ENCODE measurements at places on chromosomes 5 and 9.

DNA sequence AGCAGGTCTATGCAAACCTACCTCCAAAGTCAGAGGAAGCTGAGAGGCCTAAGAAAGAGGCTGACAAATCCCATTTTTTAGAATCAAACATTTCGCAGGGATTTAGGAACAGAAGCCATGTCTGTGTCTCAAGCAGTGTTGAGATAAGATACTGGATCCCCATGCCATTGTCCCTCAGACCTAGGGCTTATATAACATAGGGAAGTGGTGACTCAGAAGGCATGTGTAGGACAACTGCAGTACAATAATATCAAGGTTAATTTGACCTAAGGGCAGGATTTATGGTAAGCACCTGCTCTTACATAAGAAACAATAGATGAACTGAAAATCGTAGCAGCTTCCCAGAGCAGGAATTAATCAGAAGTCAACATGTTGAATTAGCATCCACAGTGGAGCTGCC, 459.4 kb downstream of the ANXA1 start:
- DNase-seq, result no peak

- DNase-seq, result no peak
Measured at GRCh38 chr5:153895266-153895665, 143.4 kb downstream of the FAM114A2 start.

DNA sequence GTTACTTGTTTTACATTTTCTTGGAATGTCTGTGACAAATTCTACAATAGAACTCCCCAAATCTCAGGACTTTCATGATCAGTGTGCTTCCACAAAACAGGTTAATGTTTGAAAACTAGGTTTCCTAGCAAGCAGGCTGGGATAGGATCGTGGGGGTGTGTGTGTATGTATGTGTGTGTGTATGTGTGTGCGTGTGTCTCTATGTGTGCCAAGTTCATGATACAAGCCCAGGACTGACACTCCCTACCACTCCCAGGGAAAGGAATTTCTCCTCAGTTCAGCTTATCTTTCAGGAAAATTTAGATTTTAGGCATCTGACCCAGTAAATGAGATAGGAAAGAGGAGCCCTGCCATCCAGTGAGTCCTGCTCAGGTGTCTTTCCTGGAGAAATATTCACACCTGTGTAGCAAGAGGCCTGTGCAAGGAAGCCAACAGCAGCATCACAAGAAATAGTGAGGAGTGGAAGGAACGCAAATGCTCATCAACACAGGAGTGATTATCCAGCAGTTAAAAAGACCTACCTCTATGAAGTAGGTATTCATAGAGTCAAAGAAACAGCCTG, 13.8 kb upstream of the ABLIM3 start:
- no peak for DNase-seq

DNA sequence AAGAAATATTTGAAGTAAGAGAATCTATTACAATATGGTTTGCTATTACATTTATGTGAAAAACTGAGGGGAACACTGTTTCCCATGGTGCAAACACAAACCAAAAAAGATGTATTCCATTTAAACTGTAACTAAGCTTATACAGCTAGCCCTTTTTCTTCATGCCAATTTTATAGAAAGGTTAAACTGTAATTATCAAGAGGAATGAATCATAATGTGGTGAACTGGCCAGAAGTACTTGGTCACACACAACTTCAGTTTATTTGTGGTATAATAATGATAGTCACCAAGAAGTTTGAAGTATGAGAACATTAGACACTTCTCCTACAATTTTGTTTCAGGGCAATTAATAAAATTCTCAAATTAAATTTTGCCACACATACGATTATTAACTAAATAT, 177.9 kb downstream of the XRCC4 start:
- no peak for DNase-seq

DNA sequence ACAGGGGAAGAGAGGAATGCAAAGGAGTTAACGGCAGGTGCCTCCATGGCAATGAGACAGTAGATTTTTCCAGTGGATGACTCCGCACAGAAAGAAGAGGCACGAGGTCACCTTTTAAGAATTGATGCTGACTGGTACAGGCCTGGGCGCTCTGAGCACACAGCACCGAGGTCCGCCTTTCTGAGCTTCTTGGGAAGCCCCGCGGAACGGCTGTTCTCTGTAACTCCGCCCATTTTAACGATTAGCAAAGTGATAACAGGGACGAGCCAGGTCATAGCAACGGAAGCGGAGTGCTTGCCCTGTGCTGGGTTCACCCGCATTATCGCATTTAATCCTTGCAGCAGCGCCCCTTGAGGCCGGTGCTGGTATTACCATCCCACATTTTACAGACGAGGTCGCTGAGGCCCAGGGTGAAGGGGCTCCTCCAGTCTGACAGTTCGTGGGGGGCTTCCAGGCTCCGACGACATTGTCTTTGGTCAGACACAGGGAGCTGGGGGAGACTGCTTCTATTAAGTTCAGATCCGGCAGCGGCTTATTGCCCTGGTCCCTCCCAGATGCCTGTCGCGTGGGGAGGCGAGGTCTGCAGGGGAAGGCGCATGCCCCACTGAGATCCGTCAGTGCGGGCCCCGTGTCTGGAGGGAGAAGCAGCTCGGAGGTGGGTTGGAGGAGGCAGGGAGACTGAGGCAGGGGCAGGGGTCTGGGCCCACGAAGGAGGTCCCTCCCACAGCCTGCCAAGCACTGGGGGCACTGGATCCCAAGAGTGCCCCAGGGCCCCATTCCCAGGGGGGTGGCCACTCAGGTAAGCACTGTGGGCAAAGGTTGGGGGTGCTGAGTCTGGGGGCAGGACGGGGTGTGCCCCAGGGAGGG, 22.3 kb upstream of the HMCN2 start:
- DNase-seq, result peak; percentile 74

GRCh38 chr5:154444556-154445421, 1.0 kb upstream of the SAP30L start:
- peak; percentile 17 for DNase-seq

DNA sequence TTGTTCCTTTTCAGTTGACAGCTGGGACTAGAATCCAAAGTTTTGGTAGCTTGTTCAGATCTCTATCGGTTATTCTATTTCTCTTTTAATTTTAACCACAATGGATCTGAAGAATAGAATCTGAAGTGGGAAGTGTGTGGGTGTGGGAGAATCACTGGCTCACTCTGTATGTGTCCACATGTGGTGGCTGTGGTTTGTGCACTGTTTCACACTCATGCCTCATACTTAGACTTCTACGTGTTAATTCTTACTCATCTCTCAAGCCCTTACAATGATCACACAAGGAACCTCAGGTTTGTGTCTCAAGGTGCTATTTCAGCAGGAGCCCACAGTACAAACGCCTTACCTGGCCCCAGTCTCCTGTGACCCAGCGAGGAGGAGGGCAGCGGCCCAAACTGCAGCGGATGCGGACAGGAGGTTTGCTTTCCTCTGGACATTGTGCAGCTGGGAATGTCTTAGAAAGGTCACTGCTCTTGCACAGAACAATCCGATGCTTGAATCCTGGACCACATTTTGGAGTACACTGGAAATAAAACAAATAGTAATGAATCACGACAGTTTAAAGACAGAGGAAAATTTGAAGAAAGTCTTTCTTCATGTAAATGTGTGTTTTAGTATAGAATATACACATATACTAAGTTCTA, 309.1 kb downstream of the ADAMTS6 start:
- DNase-seq, result no peak

DNA sequence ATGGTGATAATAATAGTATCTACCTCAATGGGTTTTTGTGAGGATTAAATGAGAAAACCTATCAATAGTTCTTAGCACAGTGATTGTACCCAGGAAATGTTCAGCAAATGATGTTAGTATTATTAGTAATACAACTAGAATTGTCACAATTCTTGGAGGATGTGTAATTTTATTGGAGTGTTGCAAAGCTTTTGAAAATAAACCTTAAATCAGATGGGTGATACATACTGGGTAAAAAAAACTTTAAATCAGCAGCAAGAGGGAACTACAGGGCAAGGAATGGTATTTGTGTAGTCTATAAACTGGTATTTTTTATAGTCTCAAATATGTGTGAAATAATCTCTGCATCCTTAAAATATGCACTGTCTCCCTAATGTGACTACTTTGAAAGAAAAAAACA, 371.6 kb downstream of the PIK3R1 start:
- DNase-seq, result no peak

- DNase-seq, result no peak
Measured at GRCh38 chr5:9482381-9482780, 63.5 kb downstream of the SEMA5A start.

GRCh38 chr5:22844636-22845035, 8.5 kb downstream of the CDH12 start:
- DNase-seq, result no peak

DNA sequence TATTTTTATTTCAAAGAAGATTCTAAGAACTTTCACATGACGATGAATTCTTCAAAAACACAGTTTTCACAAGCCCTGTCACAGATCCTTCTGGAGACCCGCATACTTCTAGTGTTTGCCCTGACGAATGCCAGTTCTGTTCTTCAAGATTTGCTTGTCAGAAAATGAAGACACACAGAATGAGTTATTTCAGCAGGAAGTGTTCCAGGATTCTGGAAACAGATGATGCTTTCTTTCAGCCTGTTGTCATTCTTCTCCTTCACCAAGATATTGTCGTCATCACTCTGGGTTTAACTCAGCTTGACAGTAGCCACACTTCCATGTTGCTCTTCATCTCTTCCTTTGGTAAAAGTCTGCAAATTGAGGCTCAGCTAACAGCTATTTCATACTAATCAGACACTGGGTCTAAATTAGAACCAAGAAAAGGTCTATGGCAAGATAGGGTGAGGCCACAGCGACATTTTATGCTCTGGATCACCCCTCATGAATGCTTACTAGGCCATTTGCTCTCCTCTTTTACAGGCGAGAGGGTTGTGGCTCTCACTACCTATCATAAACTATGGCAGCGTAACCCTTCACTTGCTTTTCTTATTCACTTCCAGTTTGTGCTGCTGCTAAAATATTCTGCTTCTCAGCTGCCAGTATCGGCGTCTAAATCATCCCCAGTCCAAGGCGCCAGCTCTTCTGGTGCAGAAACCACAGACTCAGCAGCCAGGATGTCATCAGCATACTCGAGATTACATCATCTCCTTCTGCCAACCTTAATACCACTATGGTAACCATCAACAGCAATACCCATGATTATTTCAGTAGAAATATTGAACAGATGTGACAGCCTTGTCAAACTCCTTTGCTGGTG, 159.6 kb upstream of the TBCA start:
- no peak for DNase-seq

DNA sequence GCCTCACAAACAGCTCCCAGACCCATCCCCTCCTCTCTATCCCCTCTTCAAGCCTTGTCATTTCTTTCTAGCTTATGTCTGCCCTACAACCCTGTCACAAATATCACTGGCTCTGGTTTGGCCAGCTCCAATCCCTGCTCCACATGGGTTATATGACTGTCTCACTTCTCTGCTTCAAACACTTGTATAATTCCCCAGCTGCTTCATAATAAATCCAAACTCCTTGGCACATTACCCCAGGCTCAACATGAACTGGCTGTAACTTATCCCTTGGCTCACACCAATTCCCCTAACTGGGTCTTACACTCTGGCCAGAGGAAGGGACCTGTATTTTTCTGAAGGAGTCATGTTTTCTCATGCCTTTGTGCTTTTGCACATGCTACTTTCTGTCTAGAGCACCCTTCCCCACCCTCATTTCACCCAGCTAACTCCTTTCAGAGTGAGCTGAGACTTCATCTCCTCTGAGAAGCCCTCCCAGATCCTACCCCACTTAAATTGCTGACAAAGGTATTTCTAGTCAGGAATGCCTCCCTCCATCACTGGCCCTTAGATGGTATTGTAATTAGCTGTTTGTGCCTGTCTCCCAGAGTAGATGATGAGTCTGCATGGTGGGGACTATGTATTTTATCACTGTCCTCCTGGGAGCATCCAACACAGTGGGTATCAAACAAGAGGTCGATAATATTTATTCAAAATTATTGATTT, 5.3 kb downstream of the PRXL2C start:
- DNase-seq, result no peak

- no peak for DNase-seq
Measured at GRCh38 chr5:156221816-156222215, 105.1 kb upstream of the SGCD start.

GRCh38 chr5:174493530-174493929, 230.9 kb upstream of the MSX2 start:
- DNase-seq, result no peak

GRCh38 chr9:100375658-100376057, 22.9 kb upstream of the TEX10 start:
- no peak for DNase-seq

DNA sequence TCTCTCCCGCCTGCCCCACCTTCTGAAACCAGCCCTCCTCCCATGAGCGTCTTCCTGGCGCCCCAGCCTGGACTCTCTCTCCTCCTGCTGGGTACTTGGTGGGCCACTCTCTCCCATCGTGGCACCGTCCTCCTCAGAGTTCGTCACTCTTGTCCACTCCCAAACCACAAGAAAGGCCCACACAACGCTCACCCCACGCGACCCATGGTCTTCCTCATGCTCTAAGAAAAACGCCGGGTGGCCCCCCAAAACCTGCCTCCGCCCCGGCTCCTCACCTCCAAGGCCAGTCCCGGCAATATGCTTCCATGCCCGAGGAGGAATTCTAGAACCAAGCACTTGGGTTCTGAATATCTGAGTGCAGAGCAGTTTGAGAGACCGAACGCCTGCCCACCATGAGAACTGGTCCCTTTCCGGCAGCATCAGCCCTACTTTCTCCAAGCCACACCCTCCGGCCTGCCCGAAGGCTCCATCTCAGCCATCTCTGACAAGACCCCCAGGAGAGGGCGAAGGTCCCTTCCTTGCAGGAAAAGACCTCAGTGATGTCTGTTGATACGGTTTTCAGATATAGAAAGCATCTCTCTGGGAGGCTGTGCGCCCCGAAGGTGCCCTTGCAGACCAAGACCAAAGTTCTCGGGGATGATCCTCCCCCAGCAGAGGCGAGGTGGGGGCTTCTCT, 15.0 kb downstream of the SLC6A3 start:
- DNase-seq, result no peak

GRCh38 chr5:176648474-176649194, 1.4 kb downstream of the TSPAN17 start:
- no peak for DNase-seq

DNA sequence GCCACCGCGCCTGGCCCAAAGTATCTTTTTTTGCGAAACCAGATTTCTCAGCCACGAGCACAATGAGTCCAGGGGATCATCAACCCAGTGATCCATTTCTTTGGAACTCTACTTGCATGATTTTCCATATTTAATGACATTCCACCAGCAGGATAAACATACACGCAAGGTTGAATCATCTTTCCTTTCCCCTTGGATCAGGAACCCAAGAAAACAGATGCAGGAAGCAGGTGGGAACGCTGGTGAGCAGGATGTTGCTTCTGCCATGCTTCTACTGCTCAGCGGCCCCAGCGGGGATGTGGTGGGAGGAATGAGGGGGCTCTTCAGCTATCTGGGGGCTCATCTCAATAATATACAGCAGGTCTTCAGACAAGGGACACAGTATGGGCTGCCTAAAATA, 118.2 kb downstream of the SEC61B start:
- DNase-seq, result no peak

DNA sequence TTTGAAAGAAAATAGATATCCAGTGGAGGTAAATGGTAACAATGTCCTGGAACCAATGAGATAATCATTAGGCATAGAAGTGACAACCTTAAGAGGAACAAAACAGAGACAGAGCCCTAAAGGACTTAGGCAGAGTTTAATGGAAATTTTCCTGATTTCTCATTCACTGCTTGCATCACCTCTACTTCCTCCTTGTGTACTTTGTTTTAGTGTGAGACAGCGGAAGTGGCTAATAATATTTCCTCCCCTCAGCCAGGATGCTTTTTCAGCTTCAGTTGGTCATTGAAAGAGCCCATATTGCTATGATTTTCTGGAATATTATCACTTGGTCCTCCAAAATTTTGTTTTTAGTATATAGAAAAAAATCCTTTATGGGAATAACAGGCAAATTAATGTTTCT, 153.4 kb upstream of the MPDZ start:
- no peak for DNase-seq

Measured in cerebellar cortex (tissue), 1 donor.